NCI-H1105 (cell line): ENCODE measurements at places on chromosomes 2 and 18.

DNA sequence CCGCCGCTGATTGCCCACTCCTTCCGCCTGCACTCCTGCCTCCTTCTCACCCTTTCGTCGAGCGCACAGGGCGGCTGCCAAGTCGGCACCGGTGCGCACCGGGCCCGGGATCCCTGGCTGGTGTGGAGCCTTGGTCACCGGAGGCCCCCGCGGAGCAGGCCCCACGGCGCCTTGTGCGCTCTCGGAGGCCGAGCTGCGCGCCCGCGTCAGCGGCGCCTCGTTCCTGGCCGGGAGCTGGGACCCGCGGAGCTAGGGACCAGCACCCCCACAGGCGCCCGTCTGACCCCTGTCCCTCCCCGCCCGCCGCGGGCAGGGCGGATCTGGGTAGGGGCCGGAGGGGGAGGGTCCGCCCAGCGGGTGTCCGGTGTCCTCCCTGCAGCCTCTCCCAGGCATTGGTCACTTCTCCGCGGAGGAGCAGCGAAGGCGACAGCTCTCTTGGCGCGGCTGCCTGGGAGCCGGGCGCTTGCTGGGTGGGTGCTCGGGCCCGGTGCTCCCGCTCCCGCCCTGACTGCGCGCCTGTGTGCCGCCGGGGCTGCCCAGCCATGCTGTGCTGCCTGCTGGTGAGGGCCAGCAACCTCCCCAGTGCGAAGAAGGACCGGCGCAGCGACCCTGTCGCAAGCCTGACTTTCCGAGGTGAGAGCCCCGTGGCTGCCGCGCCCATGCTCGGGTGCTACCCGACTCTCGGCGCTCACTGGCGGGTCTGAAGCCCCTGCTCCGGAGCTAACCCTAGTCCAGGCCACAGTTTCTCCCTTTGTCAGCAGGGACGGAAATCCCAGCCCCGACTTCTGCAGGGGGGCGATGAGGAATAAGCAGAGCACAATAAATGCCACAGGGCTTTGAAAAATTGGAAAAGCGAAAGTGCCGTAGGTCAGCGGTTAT lies 13.2 kb downstream of the DYSF start:
- peak; percentile 55 for DNase-seq

DNA sequence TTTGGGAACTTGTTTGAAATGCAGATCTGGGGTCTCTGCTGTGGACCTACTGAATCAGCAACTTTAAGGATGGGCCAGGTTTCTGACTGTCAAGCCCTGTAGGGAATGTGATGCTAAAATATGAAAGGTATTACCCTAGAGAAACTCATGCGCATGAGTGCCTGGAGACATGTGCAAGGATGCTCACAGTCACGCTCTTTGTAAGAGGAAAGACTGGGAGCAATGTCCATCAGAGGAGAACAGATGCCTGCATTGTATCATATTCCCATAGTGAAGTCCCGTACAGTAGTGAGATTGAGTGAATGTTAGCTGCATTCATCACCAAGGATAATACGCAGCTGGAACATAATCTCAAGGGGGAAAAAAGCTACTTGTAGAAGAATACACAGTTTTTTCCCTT lies 14.1 kb downstream of the ZNF407 start:
- DNase-seq = no peak

DNA sequence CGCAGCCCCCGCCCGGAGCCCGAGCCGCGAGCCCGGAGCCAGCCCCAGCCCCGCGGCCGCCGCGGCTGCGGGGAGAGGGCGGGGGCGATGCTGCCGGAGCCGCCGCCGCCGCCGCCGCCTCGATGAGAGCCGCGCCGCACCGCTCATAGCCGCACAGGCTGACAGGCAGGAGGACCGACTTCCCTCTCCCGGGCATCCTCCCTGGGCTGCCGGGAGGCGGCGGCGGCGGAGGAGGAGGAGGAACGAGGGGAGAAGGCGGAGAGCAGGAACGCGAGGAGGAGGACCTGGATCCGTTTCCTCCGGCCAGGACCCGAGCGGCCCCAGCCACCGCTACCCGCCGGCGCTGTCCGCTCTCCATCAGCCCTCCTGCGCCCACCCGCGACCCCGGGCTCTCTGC lies 370 bp downstream of the KLHL29 start:
- DNase-seq = peak; percentile 18

DNA sequence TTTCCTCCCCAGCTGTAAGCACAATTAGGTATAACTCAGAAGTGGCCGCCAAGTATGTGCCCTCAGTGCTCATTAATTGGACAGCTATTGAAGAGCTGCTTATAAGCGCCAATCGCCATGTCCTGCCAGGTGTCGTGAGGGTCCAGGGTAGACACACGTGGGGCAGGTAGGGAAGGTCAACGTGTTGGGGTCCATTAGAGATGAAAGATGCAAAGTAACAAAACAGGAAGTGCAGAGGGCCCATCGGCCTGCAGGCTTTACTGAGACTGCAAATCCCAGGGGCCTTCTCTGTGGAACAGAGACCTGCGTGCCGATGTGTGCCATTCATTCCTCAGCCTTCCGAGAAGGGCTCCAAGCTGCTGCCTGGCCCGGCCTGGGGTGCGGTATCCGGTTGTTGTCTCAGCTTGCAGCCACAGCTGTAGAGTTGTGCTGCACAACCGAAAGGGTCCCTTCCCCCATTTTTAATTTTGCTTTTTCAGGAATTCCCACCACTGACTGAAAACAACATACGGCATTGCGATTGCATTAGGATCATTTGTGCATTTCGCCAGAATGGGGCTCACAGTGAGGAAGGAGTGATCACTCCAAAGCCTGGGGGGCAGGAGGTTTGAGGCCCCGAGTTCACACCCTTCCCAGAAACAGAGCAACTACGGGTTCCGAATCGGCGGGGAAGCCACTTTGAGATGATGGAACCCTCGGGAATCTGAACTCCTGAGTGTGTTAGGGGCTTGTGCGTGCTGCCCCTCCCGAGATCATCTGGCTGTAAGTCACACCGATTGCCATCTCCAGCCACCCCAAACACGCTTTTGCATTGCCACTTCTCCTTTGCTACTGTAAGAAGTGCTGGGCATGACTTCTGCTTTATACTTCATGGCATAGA lies 94.3 kb downstream of the TSHZ1 start:
- no peak for DNase-seq

DNA sequence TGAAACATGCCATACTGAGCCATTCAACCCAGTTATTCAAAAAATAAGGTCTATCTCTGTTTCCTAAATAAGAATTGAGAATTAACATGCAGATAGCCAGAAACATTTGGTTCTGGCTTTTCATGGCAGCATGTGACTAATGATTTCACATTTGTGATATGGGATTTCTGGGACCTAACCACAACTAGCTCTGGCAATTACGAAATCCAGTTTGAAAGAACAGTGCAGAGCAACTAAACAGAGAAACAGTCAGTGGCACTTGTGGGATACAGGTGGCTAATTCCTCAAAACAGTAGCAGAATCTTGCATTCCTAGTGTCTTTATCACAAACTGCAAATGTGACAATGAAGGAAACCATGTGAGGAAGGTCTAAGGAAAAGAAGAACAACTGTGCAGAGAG lies 637.8 kb upstream of the CHAC2 start:
- DNase-seq = no peak

DNA sequence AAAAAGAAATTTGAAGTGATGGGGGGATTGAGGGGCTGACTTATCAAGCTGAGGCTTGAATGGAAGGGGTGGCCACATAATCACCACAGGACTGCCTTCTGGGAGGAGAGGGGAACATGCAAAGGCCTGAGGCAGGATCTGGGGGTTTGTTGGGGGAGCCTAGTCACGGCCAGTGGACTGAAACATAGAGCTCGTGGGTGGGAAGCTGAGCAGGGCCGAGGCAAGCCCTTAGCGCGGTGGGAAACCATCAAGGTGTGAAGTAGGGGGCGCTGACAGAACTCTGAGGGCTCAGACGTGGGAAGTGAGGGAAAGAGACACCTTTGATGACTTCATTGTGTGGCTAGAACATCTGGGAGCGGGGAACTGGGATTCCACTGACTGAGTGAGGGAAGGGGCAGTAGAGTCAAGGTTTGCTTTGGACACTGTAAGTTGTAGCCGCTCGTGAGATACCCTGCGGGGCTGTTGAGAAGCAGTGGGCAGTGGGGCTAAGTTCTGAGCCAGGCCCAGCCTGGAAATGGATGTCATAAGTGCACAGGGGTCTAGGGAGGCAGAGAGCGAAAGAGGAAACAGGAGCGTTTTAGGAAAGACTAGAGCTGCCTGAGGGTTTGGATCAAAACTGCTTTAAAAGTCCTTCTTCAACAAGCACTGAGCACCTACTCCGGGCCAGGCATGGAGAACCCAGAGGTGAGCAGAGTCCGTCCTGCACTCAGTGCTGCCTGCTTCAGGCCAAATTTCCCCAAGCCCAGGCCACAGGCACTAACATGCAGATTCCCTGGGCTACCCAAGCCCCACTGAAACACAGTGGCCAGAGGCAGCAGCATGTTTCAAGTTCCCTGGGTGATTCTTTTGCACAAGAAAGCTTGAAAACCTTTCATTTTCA lies 686 bp upstream of the SNORC start:
- DNase-seq = no peak

DNA sequence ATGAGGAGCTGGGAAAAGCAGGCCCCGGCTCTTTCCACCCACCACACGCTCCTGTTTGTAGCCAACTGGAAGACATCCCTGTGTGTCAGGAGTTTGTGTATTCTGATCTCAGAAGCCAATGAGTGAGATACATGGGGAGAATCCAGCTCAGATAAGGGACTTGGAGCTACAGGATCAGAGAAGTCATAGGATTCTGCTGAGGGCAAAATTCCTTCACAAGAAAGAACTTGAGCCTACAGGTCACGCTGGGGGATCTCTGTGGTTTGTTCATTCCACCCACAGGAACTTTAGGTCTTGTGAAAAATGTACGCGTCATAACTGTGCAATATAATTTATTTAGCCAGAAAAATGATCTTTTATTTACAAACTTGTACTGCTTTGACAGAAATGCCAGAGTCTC lies 80.1 kb upstream of the SMIM21 start:
- no peak for DNase-seq

DNA sequence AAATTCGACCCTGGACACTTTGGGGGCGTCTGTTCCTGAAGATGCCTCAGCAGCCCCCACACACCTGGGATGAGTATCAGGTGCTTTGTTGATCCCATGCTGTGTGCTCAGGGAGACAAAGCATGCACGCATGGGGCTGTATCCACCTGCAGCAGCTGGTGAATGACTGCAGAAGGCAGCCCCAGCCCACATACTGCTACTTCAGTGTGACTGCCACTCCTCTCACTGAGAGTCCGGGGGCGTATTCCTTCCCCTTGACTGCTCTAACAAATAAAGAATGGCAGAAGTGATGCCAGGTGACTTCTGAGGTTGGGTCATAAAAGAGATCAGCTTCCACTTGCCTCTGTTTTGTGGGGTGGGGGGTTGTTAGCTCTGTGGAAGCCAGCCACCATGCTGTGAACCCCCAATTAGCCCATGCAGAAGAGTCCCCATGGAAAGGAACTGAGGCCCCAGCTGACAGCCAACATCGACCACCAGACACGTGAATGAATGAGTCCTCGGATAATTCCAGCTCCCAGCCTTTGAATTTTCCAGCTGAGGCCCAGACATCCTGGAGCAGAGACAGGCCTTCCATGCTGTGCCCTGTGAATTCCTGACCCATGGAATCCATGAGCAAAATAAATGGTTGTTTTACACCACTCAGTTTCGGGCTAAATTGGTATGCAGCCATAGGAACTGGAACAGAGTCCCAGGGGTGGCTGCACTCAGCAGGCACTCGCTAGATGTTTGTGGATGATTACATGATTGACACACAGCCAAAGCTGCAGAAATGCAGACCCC lies 289.3 kb downstream of the CELF4 start:
- no peak for DNase-seq

- DNase-seq = no peak
Measured at GRCh38 chr18:9328776-9329175, 5.8 kb upstream of the TWSG1 start.

DNA sequence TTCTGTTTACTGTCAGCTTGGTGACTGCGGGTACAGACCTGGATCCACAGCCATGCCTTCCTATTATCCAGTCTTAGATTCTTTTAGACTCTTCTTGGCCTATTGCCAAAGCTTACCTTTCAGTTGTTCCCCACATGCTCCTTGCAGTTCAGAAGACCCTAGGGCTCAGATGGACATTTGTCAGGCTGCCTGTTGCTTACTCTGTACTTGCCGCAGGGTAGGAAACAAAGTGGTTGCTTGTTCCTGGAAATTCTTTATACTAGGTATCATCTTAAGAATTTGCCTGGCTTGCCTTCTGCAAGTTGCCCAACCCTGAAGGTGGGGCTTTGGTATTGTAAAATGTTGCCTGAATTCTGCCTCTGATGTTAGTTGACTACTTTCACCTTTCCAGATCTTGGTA lies 24.4 kb downstream of the CD28 start:
- DNase-seq = no peak

GRCh38 chr18:2002151-2002550 lies 569.2 kb downstream of the METTL4 start:
- no peak for DNase-seq

- DNase-seq = no peak
Measured at GRCh38 chr18:77223221-77223639, 26.4 kb upstream of the GALR1 start.

- DNase-seq = no peak
Measured at GRCh38 chr2:238947920-238948710, 100.2 kb downstream of the TWIST2 start.

DNA sequence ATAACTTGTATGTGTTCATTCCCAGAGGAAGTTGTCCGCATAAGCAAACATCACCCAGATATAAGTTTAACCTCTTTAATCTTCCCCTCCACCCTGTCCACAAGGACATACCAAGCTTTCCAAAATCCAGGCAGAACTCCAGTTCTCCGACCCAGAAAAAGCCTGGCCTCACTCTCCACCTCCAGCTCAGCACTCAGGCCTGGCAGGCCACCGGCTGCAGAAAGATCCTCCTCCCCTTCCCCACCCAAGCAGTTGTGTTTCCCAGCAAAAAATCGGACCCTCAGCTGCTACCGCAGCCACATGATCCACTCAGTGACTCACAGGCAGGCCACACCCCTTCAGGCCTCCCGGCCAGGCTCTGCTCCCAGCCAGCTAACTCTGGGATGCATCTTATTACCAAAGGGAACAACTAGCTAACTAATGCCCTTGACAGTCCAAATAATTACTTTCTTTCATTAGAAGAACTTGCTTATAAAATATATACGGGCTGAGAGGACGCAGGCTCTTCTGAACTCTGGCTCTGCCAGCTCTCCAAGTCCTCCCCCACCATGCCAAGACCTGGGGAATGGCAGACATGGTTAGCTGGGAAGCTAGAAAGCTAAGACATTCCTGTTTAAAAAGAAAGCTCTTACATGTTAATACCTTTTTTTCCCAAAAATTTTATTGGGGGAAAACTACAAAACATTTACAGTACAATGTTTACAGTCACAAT lies 4.5 kb downstream of the ZFP36L2 start:
- DNase-seq = no peak

DNA sequence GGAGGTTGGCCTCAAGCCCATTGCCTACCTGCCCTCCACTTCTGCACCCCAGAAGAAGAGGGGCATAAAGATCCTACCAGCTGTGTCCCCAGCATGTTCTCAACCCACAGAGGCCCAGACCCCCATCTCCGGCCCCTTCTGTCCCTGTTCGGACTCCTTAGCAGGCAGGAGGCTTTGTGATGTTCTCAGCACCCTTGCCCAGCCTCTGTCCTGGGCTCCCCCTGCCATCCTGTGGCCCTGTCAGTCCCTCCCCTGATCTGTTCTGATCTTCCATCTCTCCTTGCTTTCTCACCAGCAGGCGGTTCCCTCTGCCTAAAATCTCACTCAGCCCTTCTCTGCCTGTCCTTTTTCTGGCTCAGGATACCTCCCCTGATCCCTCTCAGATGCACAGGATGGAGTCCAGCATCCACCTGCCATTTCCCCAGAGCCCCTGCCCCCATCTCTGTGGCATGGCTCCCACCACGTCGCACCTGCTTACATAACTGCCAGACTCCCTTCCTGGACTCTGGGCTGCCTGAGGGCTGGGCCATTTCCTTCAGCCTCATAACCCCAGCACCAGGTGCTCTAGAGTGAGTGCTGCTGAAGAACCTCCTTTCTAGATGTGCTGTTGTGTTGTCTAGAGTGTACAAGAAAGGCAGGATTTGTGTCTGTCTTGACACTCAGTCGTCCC lies 134.0 kb downstream of the CTIF start:
- peak; percentile 42 for DNase-seq
